ENCODE measurements at places on chromosomes 6 and 20.

DNA sequence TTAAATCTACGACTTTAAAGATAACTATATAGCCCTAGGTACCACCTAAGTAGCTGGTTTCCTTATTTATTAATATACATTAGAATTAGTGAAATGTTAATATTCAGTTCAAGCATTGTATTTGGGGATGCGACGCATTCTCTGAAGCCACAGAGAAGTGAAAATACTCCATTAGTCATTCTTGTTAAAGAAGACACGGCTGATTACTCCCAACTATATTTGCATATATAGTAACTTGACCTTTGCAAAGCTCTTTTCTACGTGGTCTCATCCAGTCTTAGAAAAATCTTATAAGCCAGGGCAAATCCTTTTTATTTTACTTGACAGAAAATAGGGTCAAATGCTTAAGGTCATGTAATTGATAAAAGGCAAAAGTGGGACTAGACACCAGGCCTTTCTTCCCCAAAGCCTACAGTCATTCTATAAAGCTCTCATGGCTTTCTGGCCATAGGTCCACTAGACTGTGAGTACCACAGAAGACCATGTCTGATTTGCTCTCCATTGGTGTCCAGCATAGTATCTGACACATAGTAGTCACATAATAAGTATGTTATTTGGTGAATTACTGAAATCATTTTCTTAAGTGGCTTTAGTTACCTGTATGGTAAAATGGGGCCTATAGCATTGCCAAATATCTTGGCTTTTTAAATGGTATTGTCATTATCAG lies 11.3 kb downstream of the ZHX3 start:
- DNase-seq = no peak

DNA sequence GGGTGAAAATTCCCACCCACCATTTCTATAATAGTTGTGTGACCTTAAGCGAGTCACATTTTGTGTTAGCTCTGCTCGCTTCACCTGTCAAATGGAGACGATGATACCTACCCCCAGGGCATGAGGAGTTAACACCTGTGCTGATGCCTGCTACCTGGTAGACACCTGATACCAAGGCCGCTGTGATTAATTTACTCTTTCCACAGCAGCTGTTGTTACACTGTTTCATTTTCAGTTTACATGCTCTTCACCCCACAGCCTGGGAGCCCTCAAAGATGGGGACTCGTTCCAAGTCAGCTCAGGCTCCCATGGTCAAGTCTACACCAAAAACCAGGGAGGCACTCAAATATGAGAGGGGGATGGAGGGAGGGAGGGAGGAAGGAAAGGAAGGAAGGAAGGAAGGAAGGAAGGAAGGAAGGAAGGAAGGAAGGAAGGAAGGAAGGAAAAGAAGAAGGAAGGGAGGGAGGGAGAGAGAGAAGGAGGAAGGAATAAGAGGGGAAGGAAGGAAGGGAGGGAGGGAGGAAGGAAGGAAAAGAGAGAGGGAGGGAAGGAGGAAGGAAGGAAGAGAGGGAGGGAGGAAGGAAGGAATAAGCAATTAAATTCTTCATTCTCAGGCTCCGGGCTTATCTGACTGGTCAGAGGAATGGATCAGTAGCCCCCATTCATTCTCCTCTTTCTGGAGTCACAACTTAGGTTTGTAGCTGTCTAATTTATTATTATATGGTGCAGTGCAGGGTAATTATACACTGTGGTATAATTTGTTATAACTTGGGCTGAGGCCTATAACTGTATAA lies 40.9 kb downstream of the PDYN start:
- DNase-seq = no peak

- no peak for DNase-seq
These were observed 2.4 kb downstream of the SLC29A1 start for GRCh38 chr6:44225579-44226325.

- no peak for DNase-seq
These were observed 16.8 kb upstream of the CDH22 start for GRCh38 chr20:46324960-46325703.

GRCh38 chr20:25039697-25040437 lies 18.1 kb downstream of the ACSS1 start:
- DNase-seq = peak; percentile 90

GRCh38 chr20:44211177-44212039 lies 837 bp upstream of the OSER1 start:
- no peak for DNase-seq

DNA sequence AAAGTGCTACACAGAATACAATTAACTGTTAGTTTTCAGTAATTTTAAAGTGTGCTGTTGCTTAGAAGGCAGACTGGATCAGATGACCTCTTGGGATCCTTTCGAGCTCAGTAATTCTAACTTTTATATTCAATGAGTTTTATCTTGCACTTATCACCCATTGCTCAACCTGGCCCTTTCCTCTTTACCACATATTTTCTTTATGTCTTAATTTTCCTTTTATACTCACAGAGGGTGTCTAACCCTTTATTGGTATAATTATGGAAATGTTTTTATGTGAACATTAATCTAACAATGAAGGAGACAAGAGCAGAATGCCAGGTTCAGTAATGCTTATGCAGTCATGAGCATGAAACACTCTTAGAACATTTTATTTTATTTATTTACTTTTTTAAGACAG lies 39.7 kb upstream of the CARMIL1 start:
- DNase-seq = no peak

GRCh38 chr6:75505424-75505823 lies 11.8 kb upstream of the FILIP1 start:
- DNase-seq = no peak

- DNase-seq = no peak
These were observed 39.2 kb downstream of the LIN28B start for GRCh38 chr6:104995989-104996617.

DNA sequence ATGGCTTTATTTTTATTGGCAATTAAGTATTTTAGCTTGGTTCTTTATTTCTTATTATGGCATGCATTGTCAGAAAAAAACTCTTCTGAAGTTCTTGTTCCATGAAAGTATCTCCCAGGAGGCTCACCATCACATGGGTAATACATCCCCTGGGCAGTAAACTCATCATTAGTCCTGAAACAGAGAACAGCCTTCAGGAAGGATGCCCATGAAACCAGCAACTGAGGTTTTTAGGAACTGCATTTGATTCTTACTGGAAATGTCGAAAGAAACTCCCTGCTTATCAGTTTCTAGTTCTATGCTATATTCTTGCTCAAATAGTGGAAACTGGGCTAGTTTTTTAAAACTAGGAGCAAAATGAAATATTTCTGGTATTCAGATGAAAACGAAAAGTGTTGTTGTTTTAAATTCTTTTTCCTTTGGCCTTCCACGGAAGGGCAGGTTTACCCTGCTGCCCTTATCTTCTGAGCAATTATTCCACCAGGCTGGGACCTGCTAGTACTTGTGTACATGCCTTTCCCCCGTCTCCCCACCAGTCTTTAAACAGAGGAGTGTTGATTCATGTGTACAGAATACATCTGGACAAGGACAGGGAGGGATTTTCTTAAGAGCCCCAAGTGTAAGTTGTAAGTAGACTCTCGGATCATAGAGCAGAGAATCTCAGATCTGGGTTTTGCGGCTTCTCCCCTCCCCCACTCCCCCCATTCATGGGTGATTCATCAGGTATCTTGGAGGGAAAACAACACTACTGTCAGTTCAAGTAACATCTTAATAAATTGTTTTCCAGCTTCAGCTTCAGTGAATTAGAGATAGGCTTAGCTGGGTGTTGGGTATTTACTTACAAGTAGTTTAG lies 81.5 kb downstream of the RTN4IP1 start:
- DNase-seq = no peak

DNA sequence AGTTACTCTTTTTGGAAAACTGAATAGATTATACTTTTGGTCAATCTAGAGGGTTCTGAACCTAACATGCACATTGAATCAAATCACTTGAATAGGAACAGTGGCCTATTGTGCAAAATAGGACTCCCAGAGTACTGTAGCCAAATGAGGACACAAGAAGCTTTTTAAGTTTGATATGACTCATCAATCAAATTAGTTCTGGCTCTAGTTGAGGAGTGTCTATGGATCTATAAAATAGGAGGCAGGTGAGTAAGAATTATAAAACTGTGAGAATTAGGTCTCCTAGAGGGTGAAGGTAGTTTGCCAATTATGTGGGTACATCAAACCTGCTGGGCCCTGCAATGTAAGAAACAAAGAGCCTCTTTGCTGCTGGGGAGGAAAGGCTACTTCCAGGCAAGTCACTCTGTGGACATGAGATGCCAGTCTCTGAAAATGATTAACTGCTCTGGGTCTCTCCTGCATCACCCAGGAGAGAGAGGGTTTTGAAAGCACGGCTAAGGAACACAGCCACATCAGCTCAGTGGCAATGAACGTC lies 112.3 kb downstream of the RCAN2 start:
- DNase-seq = no peak

GRCh38 chr6:98974309-98974708 lies 26.6 kb upstream of the FBXL4 start:
- DNase-seq = no peak

DNA sequence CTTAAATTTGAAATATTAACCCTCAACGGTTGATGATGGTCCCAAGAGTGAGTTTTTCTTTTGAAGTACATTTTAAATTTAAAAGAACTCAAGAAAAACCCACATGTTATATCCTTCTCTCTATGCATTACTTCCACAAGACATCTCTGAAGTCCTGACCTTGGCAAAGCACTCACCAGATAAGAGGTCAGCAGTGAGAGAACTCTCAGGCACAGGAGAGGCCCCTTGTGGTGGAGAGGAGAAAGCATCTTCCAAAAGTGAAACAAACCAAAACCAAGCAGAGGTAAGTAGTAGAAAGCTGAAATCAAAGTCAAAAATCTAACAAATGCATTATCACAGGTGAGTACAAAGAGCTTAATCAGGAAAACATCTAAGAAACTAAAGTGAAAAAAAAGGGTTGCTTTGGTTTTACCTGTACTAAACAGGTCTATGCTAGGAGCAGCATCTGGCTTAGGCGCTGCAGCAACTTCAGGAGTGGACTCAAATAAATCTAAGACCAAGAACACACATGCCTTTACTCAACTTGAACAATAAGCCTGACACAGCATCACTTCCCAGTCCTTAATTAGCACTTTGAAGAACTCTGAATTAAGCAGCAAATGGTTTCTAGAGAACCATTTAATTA lies 80.5 kb downstream of the PRSS35 start:
- no peak for DNase-seq

- DNase-seq = no peak
These were observed at the start of gene TIAM2 for GRCh38 chr6:154995254-154996015. Gene TIAM2, plus strand, starts transcription at chr6:154995315. Its CDS starts 133,909 bp downstream, at chr6:155129224.

DNA sequence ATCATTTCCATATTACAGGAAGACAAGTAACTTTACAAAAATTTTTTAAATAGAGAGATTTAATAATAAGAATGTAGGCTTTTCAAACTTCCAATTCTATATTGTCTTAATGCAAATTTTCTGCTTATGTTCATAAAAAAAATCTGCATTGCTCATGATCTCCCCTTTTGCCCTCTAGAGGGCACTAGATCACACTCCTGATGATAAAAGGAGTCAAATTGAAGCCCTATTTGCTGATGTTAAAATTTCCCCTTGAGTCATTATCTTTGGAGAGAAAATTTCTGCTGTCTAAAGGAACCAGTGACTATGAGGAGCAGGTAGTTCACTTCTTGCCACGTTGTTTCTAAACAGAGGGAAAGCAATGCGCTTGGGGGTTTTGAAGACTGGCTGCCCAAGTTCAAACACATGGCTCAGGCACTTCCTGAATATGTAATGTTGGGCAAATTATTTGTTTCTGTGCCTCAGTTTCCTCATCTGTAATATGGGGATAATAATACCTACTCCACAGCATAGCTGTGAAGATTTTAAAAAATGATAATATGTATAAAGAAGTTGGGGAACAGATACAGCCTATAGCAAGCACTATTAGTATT lies 874.2 kb downstream of the TFAP2A start:
- DNase-seq = no peak

GRCh38 chr20:51906679-51907078 lies 104.4 kb upstream of the SALL4 start:
- no peak for DNase-seq

GRCh38 chr20:3190681-3191111 lies 13.8 kb downstream of the DDRGK1 start:
- DNase-seq = no peak

- no peak for DNase-seq
These were observed 31.0 kb downstream of the CDK5RAP1 start for GRCh38 chr20:33370291-33370690.

GRCh38 chr6:31727034-31727716 lies 1.9 kb downstream of the DDAH2 start:
- DNase-seq = no peak

- no peak for DNase-seq
These were observed 72.9 kb downstream of the SGK1 start for GRCh38 chr6:134245041-134245440.

DNA sequence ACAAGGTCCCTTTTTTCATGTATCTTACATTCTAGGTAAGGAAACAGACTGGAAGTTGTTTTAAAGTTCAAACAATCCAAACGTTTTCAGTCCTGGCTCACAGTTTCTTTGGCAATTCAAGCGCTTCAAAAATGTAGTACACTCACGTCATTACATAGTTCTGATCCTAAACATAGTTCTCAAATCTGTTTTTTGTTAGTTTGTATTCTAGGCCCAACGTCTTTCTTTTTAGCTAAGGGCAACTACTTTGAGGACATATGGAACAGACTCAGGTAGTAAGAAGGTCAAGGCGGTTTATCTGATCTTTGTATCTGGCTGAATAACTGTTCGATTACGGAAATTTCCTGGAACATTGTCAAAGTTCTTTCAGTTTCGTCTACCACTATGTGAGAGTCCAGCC lies 36.9 kb upstream of the PLCB4 start:
- no peak for DNase-seq

- DNase-seq = no peak
These were observed 12.8 kb upstream of the DTNBP1 start for GRCh38 chr6:15675536-15676220.

DNA sequence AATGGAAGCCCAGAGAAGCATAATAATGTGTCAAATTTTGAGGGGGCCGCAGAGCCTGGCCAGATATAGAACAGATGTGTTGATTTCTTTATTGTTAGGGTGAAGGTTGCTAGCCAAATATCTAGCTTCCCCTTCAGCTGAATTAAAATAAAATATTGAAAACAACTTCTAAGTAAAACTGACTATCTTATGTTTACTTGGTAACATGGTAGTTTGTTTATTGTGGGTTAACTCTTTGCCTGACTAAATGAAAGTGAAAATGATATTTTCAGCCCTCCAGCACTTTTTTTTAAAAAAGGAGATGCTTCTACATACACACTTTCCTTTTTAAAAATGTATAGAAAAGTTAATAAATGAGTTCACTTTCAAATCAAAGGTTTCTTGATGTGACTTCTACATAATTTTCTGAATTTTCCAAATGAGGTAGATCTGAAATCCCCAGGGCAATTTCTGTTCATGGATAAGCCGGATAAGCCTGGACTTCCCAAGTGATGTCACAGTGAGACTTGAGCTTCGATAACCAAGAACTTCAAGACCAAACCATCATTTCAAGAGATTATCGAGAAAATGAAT lies 172.1 kb upstream of the OLIG3 start:
- DNase-seq = no peak

DNA sequence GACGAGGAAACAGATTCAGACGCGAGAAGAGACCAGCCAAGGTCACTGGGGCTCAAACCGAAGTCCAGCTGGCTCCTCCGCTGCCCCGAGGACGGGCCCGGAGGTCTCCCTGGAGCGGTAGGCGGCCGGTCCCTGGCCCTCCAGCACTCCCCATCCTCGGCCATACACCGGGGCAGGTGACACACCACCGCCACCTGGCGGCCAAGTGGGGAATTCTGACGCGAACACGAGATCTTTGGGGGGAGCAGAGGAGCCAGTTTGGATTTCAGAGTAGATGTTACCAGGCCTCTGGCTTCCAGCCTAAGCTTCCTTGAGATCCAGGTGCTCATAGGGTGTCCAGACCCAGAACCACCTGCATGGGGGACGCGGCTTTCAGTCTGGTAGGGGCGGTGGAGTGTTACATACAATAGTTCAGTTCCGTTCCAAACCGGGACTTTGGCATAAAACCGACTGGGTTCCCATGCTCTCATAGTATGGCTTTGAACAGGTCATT lies 16.1 kb downstream of the BPIFB1 start:
- no peak for DNase-seq

All from suprapubic skin (tissue), 4 donors.